ENCODE measurements at places on chromosomes 1 and 21. TPM values are rescaled to one million over a fixed set of nuclear protein-coding genes. Genes with fewer than 3 reads are reported as not detected.

- H3K4me3 ChIP-seq = no peak overlapping the region
- H3K4me1 ChIP-seq = no peaks in the 10 kb centered on the region
- no peak for DNase-seq
- no peak overlapping the region for H3K27ac ChIP-seq
- no peaks in the 10 kb centered on the region for H3K36me3 ChIP-seq
- peaks cover 20% of the 10 kb centered on the region for H3K27me3 ChIP-seq
Observed at GRCh38 chr1:184637664-184638240, 116.9 kb downstream of the EDEM3 start.

DNA sequence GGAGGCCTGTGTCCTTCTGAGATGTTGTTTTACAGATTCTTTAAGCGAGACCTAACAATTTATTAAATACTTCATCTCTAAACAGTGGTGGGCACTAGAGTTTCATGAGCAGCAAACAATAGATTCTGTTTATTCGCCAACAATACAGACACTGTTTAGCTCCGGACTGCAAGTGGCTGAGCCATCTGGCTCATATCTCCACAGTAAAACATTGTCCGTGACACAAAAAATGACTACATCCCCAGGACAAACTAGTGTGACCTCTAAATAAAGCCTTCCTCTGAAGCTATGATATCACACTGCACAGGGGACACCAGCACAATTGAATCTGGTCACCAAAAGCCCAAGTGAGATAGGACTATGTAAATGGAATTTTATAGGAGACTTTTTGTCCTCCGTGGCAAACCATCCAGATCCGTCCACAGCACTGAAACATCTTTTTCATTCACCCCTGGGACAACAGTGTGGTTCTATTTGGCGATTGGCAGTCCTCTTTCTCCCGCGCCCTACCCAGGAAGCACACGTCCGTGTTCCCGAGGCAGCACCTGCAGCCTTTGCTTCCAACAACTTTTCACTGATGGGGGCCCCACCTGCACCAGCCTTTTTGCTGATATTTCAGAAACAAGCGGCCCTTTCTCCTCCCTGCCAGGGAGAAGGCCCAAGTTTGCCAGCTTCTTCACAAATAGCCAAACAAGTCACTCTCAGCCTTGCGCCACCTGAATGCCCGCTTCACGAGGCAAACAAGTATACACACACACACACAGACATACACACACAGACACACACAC, 47.4 kb downstream of the OLIG1 start:
- peaks cover 70% of the 10 kb centered on the region for H3K27me3 ChIP-seq
- H3K36me3 ChIP-seq = no peaks in the 10 kb centered on the region
- H3K4me3 ChIP-seq = no peak overlapping the region
- H3K27ac ChIP-seq = no peak overlapping the region

DNA sequence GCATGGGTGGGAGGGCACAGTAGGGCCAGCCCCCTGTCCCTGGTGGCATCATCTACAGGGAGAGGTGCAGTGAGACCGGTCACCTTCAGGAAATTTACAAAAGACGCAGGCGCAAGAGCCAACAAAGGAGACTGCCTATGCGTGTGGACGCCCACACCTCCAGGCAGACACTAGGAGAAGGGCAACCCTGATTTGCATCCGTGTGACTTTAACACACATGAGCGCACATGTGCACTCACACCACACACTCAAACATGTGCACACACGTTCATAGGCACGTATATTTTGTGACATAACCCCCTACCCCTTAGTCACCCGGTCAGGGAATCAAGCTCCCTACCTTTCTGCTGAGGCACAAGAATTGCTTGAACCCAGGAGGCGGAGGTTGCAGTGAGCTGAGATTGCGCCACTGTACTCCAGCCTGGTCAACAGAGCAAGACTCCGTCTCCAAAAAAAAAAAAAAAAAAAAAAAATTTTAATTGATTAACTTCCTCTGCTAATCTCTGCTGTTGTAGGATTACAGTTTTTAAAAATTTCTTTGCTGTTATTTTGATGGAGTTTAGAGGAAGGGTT, 84.7 kb upstream of the SLC25A33 start:
- no peak for DNase-seq
- H3K4me3 ChIP-seq = no peak overlapping the region

DNA sequence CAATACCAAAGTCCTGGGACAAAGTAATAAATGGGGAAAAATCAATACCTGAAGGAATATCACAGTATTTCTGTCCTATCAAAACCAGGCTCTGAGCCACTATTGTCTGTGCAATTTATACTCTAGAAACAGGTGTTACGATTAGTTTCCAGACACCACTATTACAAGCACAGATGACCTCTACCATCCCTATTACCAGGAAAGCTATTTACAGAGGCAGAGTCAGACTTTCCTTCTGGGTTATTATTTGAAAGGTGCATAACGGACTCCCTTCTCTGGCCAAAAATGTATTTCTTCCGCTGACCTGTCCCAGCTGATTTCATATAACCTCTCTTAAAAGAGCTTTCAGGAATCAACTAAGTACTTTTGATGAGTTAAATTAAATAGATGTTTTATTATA, 154.6 kb upstream of the LRRC7 start:
- no peak for DNase-seq
- H3K4me1 ChIP-seq = no peaks in the 10 kb centered on the region
- no peak overlapping the region for H3K27ac ChIP-seq
- H3K4me3 ChIP-seq = no peak overlapping the region

DNA sequence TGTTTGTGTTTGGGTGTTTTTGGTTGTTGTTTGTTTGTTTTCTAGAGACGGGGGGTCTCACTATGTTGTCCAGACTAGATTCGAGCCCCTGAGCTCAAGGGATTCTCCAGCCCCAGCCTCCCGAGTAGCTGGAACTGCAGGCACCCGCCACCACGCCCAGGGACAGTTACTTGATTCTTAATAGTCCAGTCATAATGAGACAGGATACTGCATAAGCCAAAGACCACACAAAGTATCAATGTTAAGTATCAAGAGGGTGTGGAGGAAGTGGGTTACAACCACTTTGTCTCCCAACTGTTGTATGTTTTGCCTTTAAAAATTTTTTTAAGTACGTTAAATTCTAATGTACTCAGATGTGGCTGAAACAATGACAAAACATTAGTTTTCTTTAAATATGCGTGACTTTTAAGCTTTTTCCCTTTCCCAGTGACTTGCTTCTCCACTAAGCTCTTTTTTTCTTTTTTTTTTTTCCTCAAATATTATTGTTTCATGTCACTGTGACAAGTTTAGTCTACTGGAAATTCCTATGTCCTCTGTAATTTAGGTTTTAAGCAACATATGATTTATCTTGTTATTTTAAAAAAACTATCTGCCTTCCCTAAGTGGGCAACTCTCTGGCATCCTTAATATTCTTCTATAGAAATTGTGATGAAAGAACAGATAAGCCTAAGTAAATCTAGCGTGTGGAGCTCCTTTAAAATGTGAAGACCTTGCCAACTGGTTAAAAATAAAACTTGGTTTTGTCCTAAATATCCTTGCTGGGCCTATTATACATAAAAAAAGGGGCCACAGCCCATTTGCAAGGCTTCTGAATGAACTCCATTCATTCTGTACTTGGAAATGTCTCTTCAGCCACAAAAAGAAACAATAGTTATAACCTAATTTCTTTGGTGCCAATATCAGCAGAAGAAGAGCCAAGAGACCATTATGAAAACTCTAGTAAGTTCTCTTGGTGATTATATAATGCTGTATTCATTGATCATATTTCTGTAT, 56.2 kb upstream of the DPH5 start:
- H3K27me3 ChIP-seq = no peaks in the 10 kb centered on the region
- no peak overlapping the region for H3K4me3 ChIP-seq
- H3K27ac ChIP-seq = no peak overlapping the region
- DNase-seq = no peak
- peaks cover 21% of the 10 kb centered on the region for H3K36me3 ChIP-seq
- H3K4me1 ChIP-seq = no peaks in the 10 kb centered on the region

- H3K27ac ChIP-seq = no peak overlapping the region
- H3K4me1 ChIP-seq = no peaks in the 10 kb centered on the region
- no peaks in the 10 kb centered on the region for H3K36me3 ChIP-seq
- no peak overlapping the region for H3K4me3 ChIP-seq
- no peak for DNase-seq
Observed at GRCh38 chr1:18237371-18237770, 129.8 kb downstream of the IGSF21 start.

- no peaks in the 10 kb centered on the region for H3K27me3 ChIP-seq
- peak overlapping the region; percentile 74 for H3K27ac ChIP-seq
- peaks cover 5% of the 10 kb centered on the region for H3K36me3 ChIP-seq
Observed at GRCh38 chr1:8040586-8040985, 14.5 kb upstream of the ERRFI1 start.

GRCh38 chr1:161367684-161368400, at the start of gene CFAP126:
Gene CFAP126 (minus strand): TSS chr1:161367876. CDS start chr1:161367868, 8 bp downstream.
- peak within 1 kb of the TSS; percentile 72 for H3K27ac ChIP-seq
- no peaks in the 10 kb centered on the region for H3K27me3 ChIP-seq
- H3K4me1 ChIP-seq = peaks cover 7% of the 10 kb centered on the region
- DNase-seq = peak; percentile 57
- H3K36me3 ChIP-seq = peaks cover 7% of the 10 kb centered on the region

DNA sequence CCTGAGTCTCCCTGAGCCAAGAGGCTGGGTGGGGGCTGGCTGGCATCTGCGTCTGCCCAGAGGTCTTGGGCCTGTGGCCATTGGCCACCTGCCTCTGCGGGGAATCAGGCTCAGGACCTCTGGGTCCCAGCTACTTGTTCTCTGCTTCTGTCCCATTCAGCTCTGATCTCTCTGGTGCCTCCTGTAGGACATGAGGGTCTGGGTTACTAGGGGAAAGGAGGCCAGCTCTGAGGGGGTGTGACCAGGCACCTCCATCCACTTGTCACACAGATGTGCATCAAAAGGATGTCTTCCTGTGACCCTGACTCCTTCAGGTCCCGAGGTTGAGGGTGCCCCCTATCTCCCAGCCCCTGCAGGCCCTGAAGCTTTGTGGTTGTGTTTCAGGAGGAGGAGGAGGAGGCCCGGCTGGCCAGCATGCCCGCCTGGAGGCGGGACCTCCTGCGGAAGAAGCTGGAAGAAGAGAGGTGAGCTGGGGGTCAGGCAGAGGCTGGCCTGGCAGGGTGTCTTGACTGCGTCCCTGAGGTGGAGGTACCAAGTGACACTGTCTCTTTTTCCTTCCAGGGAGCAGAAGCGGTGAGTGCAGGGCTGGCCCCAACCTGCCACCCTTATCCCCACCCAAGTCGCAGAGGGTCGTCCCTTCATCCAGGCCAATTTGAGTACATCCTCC, 9.0 kb downstream of the TNFRSF25 start:
- H3K4me3 ChIP-seq = no peak overlapping the region
- no peak overlapping the region for H3K27ac ChIP-seq
- no peaks in the 10 kb centered on the region for H3K36me3 ChIP-seq
- peaks cover 48% of the 10 kb centered on the region for H3K27me3 ChIP-seq

DNA sequence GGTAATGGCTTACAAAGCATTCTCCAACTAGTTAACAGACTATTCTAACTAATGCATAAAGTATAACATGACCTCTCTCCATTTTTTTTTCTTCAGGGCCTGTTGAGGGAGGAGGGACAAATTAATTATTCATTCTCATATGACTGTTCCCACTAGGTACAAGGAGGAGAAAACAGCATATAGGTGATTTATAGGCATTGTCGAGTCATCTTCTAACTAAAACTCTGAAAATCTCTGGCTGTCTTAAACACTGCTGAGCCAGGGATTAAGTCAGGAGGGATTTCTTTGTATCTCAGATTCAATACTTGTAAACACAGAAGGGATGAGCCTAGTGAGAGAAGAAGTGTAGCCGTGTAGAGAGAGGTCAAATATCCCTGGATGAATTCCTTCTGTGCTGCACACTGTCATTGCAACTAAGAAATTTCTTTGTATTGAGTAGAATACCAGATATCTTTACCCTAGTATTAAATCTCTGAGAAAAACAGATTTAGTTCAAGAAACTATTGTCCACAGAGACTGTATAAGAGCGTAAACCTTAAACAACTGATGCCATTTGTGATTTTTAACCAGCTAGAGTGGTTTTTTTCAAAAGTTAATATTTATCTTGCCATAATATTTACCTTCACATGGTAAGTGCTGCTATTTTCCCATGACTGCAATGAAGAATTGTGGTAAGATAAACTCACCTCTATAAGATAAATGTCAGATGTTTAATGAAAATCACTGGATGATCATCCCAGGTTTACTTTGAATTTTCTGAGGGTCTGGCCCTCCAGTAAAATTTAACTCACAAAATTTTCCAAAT, 465.3 kb downstream of the RWDD3 start:
- DNase-seq = no peak
- no peaks in the 10 kb centered on the region for H3K4me1 ChIP-seq
- no peak overlapping the region for H3K27ac ChIP-seq
- H3K27me3 ChIP-seq = no peaks in the 10 kb centered on the region
- H3K4me3 ChIP-seq = no peak overlapping the region

- H3K4me3 ChIP-seq = no peak overlapping the region
- 0 out of 2 replicates have a peak overlapping the region, but pooled peaks have one; percentile 29 for H3K27ac ChIP-seq
- no peaks in the 10 kb centered on the region for H3K27me3 ChIP-seq
Observed at GRCh38 chr1:96772349-96772748, 50.8 kb downstream of the PTBP2 start.

- no peak for DNase-seq
- no peak overlapping the region for H3K4me3 ChIP-seq
- H3K36me3 ChIP-seq = no peaks in the 10 kb centered on the region
- no peak overlapping the region for H3K27ac ChIP-seq
- H3K4me1 ChIP-seq = peaks cover 5% of the 10 kb centered on the region
Observed at GRCh38 chr1:111793923-111794322, 38.2 kb downstream of the DDX20 start.

DNA sequence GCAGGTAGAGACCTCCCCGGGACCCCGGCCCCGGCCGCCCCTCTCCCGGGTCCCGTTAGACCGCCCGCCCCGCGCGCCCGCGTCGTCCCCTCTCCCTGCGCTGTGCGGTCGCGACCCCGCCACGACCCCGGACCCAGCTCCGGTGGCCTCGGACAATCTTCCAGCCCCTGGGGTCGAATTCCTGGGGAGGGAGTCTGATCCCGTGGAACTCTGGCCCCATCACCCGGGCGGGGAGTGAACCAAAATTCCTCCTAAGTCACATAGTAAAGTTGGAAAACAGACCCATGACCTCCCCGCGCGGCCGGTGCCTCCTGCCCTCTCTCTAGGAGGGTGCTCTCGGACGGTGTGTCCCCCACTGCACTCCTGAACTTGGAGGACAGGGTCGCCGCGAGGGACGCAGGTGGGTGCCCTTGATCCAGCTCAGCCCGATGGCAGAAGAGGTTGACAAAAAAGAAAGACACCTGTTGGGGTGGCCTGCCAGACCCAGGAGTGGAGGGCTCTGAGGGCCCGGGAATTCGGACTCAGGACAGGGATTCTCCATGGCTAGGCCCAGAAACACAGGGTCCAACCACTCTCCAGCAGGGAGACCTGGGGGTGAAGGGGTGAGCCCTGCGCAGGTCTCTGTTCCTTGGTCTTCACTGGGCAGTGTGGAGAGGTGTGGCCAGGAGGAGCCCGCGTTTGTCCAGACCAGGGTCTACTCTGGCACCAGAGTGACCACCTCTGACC, 451 bp downstream of the ADAMTSL4 start:
- peak overlapping the region; percentile 68 for H3K27ac ChIP-seq
- peaks cover 45% of the 10 kb centered on the region for H3K4me1 ChIP-seq
- peaks cover 9% of the 10 kb centered on the region for H3K27me3 ChIP-seq
- peak overlapping the region; percentile 91 for H3K4me3 ChIP-seq
- no peak for DNase-seq

CFAP107 gene
- total RNA-seq = not detected

OVAAL gene
- total RNA-seq = not detected

ANXA9 gene
- total RNA-seq = 0.28 TPM

RGS8 gene
- total RNA-seq = not detected

PPIAL4G gene
- not detected for total RNA-seq

RNF186 gene
- total RNA-seq = not detected

KRTAP10-12 gene
- total RNA-seq = not detected

IER5 gene
- total RNA-seq = 45.7 TPM

HSF2BP gene
- 0.33 TPM for total RNA-seq

LCE1B gene
- total RNA-seq = not detected

CCDC190 gene
- not detected for total RNA-seq
